ENCODE measurements at places on chromosomes 13 and 19.
A peak's percentile ranks its signal among the peaks of the same experiment; 100 is the strongest.

GRCh38 chr19:45781214-45782161 is 802 bp downstream of the DMPK start:
- no peak for DNase-seq

DNA sequence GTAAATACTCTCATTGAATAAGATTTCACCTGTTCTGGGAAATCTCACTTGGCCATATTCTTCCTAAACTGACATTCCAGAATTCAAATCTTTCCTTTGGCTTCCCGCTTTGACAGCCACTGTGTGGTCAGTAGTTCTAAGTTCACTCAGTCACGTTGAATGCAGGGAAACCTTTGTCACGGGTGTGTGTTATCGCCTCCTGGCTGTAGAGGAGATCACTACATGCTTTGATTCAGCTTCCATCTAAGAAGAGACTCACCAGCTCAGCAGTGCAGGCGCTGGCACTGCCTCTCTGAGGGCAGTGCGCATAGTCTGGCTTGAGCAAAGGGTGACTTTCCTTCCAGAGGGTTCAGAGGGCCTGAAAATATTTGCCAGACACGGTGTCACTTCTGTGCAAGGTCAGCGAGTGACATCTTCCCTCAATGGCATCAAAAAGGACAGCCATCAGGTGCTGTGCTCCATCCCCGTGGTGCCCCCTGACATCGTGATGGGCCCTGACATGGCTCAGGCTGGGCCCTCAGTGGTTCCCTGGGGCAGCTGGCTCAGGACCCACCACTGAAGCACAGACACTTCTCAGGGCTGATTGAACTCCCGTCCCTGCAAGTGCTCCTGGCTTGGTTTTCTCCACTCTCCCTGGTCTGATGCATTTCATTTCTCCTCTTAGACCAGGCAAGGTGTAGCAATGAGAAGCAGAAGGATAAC is 635.4 kb upstream of the ARGLU1 start:
- no peak for DNase-seq

DNA sequence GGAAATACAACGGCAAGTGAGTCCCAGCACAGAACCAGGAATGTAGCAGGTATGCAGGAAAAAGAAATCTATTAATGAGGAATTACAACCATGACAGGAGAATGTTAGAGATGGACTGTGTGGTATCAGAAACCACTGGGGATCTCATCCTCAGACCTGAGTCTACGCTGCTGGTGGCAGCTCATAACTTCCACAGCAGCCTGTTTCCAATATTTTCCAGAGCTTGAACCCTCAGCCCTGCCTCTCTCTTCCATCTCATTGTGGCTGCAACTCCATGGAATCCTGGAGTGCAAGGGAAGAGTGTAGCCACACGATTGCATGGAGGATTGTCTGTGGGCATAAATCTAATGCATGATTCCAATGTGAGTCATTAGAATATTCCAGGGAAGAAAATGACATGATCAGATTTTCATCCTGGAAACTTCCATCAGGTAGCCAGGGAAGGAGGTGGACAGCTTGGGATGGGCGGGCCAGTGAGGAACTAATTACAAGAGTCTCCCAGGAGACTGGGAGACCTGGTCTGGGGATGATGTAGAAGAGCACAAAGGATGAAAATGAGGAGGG is 14.9 kb downstream of the PLA2G4C start:
- no peak for DNase-seq

GRCh38 chr19:16051254-16052025 is 24.9 kb upstream of the TPM4 start:
- peak; percentile 29 for DNase-seq

GRCh38 chr13:22243469-22244163 is 572.7 kb downstream of the FGF9 start:
- no peak for DNase-seq

GRCh38 chr13:30042891-30043630 is 192.6 kb upstream of the UBL3 start:
- no peak for DNase-seq

GRCh38 chr13:31134039-31134711 is 27.5 kb downstream of the HSPH1 start:
- DNase-seq: no peak

GRCh38 chr19:40223135-40223822 is 3.2 kb downstream of the CCNP start:
- DNase-seq: no peak

- DNase-seq: no peak
Observed at GRCh38 chr19:3462991-3463713, 17.2 kb downstream of the SMIM24 start.

DNA sequence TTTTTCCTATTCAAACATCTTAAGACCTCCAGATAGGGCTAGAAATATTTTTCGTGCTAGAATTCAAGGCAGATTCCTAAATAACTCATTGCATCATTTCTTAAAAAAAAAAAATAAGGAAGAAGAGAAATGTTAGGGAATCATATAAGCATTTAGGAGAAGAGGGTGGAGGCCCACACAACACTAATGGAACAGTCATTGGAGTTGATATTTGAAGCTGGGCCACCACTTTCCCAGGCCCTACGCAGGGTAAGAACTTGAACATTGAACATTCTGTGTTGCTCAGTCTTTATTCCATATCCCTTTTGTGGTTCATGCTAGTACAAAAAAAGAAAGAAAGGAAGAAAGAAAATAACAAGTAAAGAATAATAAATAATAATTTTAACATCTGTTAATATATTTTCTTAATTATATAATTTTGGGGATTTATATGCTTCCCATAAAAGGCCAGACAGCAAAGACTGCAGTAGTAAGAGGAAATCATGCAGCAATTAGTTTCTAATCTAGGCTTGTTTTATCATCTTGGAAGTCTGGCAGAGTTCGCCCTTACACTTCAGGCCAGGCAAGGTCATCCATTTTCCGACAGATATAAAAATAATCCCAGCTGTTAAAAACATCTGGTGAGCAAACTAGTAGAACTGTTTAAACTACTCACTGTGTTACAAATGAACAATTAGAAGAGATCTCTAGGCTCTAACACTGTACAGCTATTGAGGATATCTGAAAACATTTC is 127.7 kb downstream of the FRY start:
- no peak for DNase-seq

DNA sequence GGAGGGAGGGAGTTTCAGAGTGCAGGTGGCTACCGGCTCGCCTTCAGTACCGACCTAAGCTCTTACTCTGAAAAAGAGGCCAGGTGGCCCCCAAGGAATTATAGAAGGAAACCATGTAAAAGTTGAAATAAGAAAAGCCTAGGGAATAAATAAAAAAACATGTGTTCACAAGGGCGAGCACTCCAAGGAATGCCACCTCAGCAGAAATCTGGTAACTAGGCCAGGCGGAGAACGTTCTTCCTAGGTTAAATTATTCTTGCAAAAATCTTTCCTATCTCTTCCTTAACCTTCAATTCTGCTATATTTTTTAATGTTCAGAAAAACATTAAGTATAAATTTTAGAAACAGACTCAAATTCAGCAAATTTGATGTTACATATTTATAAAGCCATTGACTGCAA is 1260.3 kb upstream of the SLC10A2 start:
- no peak for DNase-seq

GRCh38 chr19:51751655-51752054 is at the start of gene FPR1:
FPR1 (minus strand) TSS chr19:51751878; CDS start chr19:51746994, 4,884 bp downstream.
- DNase-seq: peak; percentile 26

GRCh38 chr13:113917096-113917495 is 53.2 kb upstream of the GAS6 start:
- no peak for DNase-seq

- DNase-seq: no peak
Observed at GRCh38 chr13:36288794-36289391, 8.7 kb downstream of the CCDC169 start.

DNA sequence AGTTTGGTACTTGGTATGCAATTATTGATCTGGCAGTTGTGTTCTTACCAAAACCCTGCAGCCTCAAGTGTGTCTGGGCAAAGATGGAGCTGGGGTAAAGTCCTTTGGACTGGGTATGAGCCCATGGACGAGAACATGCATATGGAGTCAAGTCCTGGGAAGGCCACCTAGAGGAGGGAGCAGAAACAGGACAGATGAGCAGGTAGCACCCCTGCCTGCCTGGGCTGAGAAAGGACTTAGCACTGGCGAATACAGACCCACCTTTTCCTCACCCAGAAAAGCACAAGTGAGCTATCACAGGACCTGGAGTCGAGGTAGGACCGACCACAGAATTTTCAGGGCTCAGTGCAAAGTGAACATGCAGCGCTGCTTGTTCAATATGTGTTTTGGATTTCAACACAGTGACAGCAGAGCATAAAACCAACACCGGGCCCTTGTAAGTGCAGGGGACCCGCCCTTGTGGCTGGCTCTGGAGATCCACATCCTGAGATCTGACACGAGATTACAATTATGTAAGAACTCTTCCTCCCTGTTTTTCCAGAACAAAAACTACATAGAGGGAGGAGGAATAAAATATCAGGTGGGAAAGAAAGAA is 25.9 kb downstream of the IGFL2 start:
- no peak for DNase-seq

GRCh38 chr13:37706041-37706440 is 107.5 kb upstream of the POSTN start:
- no peak for DNase-seq

GRCh38 chr19:13229246-13229645 is 79.0 kb downstream of the IER2 start:
- no peak for DNase-seq

GRCh38 chr13:29323954-29324353 is 271.5 kb downstream of the SLC7A1 start:
- DNase-seq: no peak

DNA sequence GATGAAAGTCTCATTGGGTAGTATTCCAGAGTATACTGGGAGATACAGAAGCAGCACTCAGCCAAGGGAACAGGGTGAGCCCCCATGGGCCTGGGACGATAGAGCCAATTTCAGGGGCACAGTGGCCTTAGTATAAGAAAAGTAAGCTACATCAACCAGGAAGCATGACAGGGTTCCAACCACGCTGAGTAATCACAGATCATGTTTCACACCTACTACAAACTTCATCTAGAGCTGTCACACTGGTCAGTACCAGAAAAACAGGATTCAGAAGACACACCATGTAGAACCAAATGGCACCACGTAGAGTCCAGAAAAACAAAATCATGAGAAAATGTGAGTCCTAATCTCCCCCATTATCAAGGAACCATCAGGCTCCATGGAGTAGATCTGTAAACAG is 1292.4 kb upstream of the MIR17HG start:
- DNase-seq: no peak

DNA sequence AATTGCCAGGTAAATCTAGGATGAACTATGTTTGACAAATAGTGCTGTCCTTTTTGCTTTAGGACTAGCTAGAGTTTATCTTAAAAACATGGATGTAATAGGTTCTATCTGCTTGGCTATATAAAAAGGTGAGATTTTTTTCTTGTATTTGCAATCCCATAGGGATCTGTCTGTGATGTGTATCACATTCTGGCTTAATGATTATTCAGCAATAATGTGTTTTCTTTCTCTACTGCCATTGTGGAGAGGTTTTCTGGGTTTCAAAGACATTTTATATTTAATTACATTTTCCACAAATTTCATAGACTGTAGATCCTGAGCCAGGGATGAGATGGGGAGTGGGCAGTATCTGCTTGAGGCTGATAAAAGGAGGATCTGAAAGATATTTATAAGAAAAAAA is 277.8 kb upstream of the SLITRK5 start:
- no peak for DNase-seq

DNA sequence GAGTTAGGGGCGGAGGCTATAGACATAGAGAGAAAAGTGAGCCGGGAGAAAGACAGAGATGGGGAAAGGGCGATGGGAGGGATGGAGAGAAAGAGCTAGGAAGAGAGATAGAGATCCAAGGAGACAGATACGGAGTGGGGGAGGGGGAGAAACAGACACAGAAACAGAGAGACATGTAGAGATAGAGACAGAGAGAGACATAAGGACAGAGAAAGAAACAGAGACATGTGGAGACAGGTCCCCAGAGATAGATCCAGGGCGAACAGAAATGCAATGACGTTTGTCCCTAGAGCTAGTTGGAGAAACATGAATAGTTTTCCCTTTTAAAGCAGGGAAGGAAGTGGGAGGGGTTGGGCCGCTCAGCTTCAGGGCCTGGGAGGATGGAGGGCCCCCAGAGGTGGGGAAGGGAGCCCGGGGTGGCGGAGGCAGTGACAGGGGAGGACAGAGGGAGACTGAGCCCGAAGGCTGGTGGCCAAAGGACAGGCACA is 4.6 kb downstream of the PPP1R14A start:
- DNase-seq: no peak

DNA sequence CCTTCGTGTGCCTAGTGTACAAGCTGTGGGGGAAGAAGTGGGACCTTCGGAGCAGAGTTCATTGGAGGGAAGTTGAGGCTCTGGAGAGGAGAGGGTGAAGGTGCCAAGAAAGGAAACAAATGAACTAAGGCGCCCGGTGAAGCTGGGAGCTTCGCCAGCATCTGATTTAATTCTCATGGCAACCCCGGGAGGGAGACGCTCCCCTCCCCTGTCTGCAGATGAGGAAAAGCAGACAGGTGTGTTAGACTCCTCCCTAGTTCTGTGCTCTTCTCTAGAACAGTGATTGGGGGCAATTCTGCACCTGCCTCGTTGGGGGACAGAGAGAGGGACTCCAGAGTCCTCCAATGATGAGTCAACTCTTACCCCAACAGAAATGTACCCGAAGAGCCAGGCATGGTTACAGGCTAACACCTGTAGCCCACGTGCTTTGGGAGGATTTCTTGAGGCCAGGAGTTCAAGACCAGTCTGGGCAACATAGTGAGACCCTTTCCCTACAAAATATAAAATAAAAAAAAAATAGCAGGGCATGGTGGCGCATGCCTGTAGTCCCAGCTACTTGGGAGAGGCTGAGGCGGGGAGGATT is 4.2 kb downstream of the SSC5D start:
- DNase-seq: no peak

DNA sequence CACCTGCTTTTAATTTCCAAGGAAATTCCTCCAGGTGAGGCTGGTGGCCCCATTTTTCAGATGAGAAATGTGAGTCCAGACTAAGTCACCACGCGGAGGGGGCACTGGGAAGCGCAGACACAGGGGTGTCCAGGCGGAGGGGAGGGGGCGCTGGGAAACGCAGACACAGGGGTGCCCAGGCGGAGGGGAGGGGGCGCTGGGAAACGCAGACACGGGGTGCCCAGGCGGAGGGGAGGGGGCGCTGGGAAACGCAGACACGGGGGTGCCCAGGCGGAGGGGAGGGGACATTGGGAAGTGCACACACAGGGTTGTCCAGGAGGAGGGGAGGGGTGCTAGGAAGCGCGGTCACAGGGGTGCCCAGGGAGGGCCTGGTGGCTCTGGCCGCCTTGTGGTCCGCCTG is 3.5 kb downstream of the GRK1 start:
- no peak for DNase-seq

GRCh38 chr19:55086730-55087541 is 11.3 kb downstream of the EPS8L1 start:
- DNase-seq: no peak

GRCh38 chr13:28530729-28531076 is 35.8 kb upstream of the FLT1 start:
- DNase-seq: no peak

- no peak for DNase-seq
Observed at GRCh38 chr19:29295285-29295684, 82.3 kb upstream of the UQCRFS1 start.

DNA sequence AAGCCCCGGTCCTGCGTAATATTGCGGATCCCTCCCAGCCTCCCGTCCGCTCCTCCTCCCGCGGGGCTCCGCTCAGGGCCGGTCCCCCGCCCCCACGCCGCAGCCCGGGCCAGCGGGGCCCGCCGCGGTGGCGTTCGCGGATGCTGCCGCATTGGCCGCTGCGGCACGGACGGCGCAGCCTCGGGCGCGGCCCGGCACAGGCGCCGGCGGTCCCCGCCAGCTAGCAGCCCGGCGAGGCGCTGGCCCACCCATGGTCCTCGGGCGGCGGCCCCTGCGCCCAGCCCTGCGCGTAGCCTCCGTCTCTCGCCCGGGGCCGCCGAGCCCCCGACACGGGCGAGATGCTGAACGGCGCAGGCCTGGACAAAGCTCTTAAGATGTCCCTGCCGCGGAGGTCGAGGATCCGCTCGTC is at the start of gene ATP8A2:
Gene ATP8A2, plus strand, starts transcription at position 100 of the 409 bp plus-strand sequence. Its CDS starts 239 bp downstream, at position 339.
- DNase-seq: no peak
